ENCODE measurements at places on chromosomes 1 and 21.

- peak; percentile 31 for DNase-seq
Observed at GRCh38 chr1:51729824-51730301, 113.0 kb downstream of the OSBPL9 start.

- no peak for DNase-seq
Observed at GRCh38 chr1:154403261-154403943, 1.7 kb upstream of the IL6R start.

- DNase-seq, result peak; percentile 90
Observed at GRCh38 chr1:205939690-205940330, 3.4 kb downstream of the SLC26A9 start.

GRCh38 chr21:30600787-30601186 is at the start of gene KRTAP22-1:
KRTAP22-1 (plus strand) TSS chr21:30601087.
- no peak for DNase-seq

GRCh38 chr21:31943561-31943960 is 70.7 kb downstream of the HUNK start:
- no peak for DNase-seq

DNA sequence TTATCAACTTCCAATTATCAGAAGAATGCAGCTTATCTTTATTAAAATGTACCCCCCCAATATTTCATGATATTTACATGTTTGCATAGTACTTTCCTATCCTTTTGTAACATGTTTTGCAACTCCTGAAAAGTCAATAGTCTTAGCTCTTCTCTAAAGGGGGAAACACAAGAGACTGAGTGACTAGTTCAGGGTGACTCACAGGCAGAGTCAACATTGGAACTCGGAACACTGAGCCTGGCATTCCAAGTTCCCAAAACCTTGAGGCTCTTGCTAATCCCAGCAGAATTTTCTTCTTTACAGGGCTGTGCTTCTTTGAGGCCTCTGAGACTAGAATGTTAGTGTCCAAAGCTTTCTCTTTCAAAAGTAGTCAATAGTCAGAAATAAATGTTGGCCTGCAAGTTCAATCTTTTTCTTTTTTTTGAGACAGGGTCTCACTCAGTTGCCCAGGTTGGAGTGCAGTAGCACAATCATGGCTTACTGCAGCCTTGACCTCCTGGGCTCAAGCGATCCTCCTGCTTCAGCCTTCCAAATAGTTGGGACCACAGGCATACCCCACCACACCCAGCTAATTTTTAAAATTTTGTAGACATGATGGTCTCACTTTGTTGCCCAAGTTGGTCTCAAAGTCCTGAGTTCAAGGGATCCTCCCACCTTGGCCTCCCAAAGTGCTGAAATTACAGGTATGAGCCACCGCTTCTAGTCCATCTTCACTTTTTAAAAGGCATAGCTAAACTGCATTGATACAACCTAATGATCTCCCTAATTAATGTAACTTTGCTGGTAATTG is 37.5 kb downstream of the ZNF281 start:
- DNase-seq, result no peak

DNA sequence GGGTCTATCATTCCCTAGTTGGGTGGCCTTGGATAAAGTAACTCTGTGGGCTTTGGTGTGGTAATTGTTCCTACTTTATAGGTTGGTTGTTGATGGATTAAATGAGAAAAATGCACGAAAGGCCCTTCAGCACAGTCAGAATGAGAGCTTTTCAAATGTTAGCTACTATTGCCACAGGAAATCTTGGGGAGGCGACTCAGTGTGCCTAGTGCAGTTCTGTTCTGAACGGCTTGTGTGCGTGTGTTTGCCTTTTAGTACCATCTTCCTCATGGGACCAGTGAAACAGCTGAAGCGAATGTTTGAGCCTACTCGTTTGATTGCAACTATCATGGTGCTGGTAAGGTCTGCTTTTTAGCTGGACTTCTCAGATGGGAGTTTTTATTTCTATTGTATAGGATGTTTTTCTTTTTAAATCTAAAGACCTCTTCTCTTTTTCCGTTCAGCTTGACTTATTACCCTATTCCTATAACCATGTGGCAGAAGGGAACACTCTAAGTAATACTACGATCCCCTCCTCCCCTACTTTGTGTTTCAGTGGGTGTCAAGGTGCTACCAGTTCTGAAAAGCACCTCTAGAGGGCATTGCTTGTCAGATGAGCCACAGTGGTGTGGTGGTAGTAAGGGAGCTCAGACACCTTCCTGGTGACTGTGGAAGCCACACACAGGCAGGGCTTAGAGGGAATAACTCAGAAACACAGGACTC is 9.2 kb downstream of the SFT2D2 start:
- no peak for DNase-seq

- no peak for DNase-seq
Observed at GRCh38 chr1:62038594-62039284, 155.9 kb upstream of the L1TD1 start.
